Activated T-helper 2 cell treated with anti-CD3 and anti-CD28 coated beads, Interferon-gamma antibody, Interleukin-2, Interleukin-4, amounts not matched to agents 10 μg/mL and 5 μg/mL and 100 μg/mL, durations not matched to agents 14 hours and 24 hours and 36 hours (primary cell): ENCODE measurements at places on chromosomes 12 and 14. TPM values are rescaled to one million over a fixed set of nuclear protein-coding genes. Genes with fewer than 3 reads are reported as not detected.

The TBX3 gene
- total RNA-seq: not detected in 2 replicates

The USP44 gene
- total RNA-seq: 4.3 and 5.7 TPM in 2 replicates

The DTX1 gene
- 0.16 TPM in 1 of 2 replicates, not detected in the other for total RNA-seq

The CACNB3 gene
- 11.5 and 13.1 TPM in 2 replicates for total RNA-seq

The RILPL1 gene
- 5.9 and 6.0 TPM in 2 replicates for total RNA-seq

The ADAM20 gene
- 0.25 and 0.39 TPM in 2 replicates for total RNA-seq

The MYH6 gene
- 0.11 and 0.14 TPM in 2 replicates for total RNA-seq

The RPS6KL1 gene
- 10.8 and 12.0 TPM in 2 replicates for total RNA-seq

DNA sequence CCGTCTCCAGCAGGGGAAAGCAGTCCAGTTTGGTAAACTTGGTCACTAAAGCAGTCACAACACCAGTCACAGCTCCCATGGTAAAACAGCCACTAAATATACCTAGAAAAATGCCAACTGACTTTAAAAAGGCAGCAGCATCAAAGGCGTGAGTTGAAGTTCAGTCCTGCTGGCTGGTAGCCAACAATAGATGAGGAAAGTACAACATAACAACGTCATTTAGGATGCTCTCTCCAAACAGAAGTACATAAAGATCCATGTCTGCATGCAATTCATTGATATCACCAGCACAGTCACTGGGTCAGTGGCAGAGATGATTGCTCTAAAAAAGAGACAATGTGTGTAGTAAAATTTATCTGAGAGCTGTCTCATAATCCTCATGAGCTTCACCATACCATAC, 59.3 kb upstream of the TMPO start:
- DNase-seq: no peak

DNA sequence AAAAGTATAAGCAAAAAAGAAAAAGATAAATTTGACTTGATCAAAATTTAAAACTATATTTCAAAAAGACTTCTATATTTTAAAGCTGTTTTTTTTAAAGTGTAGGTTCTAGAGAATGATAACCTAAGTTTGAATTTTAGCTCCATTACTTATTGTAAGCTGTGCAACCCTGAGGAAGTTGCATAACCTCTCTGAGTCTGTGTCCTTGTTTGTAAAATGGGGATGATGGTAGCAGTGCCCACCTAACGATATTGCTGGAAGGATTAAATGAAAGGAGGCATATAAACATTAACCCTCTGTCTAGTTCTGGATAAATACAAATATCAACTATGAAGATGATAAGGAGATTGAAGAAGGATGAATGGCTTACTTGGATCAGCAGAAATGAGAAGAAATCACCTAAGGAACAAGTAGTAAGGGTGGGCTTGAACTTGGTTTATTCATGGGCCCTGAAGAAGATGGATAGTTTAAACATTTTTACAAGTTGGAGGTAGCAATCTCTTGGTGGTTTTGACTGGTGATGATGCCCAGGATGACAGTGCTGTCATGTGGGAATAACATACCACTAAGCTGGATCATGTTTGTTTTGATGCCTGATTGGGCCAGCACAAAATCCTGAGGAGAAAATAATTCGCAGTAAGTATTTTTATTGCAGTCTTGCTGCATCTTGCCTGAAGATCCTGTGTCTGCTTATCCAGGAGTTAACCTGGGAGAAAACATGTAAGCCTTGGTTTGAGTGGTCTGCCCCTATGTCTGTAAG, 35.0 kb downstream of the TXNRD1 start:
- no peak for DNase-seq

DNA sequence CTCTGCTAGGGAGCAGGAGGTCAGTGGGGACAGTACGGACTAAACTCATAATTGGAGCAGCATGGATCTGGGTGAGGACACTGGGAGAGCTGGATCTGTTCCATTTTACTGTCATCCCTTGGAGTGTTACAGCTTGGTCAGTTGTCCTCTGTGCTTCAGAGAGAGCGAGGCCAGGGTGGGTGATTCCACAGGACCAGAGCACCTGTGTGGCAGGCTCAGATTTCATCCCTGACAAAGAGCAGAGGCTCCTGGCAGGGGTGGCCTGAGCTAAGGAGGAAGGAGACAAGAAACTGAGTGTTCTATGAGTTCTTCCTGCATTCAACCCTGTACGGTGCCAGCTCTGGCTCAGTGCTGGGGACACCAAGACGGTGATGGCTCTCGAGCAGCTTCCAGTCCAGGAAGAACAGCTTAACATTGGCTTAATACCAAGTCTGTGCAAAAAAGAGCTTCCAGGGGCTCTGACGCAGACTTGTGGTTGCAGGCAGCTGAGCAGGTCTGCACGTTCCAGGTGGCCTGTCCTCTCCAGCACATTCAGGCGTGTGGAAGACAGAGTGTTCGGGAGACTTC, 8.4 kb upstream of the PGF start:
- DNase-seq: no peak

GRCh38 chr14:58055497-58056010, 96.5 kb downstream of the ARMH4 start:
- DNase-seq: no peak

- DNase-seq: no peak
These were observed 144.8 kb downstream of the CAPZA3 start for GRCh38 chr12:18882690-18883089.

- DNase-seq: no peak
These were observed 257.2 kb upstream of the SOX5 start for GRCh38 chr12:24206621-24207020.

DNA sequence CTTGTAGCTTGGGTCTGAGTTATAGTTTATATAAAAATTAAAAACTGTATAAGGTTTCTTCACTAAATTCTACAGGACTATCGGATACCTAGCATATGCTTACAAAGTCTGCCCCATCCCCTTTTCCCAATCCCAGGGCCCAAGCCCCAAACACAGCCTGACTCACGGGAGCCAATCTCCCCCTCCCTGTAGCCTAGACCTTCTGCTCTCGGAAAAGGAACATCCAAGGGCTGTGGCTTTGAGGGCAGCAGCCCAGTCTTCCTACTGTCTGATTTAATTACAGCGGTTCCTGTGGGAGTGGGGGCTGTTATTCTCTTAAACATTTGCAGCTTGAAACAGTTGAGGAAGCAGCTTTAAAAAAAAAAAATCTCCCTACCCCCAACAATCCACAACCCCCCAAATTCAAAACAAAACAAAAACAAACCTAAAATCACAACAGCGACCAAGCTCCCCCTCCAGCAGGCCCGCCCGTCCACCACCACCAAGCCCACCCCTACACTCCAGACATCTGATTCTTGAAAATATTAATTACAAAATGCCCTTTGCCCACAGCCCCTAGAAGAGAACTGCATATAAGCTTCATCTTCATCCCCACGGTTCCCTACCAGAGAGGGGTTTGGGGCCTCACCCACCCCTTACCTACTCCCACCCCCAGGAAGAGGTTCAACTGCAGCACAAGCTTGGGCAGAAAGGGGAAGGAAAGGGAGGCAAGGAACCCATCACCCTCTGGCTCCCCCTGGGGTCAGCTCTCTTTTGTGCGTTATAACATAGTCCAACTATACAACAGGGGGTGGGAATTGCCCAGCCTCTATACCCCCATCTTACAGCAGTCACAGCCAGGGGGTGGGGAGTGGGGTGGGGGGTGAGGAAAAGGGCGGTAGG, 1.1 kb upstream of the PRKAG1 start:
- DNase-seq: no peak

DNA sequence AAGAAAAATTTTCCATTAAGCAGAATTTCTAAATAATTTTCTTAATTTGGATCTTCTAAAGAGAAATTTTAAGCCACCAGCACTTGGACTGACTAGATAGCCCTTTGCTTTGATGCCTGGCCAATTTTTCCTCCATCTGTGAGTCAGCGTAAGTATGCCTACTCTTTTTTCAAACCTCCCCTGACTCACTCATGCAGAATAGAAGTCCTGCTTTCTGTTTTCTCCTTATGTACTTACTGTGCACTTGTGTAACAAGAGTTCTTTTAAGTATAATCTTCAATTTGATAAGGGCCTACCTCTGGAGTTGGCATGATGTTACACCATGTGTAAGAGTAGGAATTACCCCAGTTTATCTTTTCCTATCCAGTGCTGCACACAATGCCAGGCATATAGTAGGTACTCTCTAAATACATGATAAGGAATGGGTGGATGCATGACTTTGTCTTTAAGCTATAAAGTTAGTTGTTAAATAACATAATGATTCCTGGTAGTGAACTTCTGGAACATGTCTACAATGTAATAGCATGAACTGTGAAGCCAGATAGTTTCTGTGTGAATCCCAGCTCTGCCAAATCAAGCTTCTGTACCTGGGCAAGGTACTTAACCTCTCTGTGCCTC, 329.6 kb downstream of the TMTC2 start:
- no peak for DNase-seq

DNA sequence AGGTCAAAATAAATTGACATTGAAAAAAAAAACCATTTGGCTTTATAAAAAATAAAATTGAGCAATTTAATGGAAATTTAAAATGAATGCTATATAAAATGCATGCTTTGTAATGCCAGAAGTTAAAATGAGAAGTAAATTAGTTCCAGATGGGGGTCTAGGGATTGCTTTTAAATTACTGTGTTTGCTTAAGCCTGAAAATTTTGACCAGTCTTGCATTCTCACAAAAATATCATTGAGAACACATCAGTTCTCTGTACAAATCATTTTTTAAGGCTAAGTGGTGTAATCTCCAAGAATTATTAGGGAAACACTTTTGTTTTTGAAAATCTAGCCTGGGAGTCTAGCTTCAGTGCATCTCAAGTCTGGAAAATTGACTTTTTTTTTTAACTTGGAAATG, 90.7 kb downstream of the RERG start:
- DNase-seq: no peak

GRCh38 chr12:15719230-15719629, 70.0 kb downstream of the EPS8 start:
- no peak for DNase-seq

DNA sequence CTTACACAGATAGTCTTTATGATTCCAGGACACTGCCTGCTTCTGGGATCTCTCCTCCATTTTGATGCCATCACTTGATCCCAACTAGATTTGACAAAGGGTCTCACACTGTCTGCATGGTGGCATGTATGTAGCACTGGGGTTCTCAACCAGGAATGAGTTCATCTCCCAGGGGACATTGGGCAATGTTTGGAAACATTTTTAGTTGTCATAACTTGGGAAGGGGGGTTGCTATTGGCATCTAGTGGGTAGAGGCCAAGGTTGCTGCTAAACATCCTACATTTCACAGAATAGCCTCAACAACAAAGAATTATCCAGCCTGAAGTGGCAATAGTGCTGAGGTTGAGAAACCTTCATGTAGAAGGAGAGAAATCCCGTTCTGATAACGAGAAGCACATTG, 376.2 kb downstream of the DPF3 start:
- no peak for DNase-seq

DNA sequence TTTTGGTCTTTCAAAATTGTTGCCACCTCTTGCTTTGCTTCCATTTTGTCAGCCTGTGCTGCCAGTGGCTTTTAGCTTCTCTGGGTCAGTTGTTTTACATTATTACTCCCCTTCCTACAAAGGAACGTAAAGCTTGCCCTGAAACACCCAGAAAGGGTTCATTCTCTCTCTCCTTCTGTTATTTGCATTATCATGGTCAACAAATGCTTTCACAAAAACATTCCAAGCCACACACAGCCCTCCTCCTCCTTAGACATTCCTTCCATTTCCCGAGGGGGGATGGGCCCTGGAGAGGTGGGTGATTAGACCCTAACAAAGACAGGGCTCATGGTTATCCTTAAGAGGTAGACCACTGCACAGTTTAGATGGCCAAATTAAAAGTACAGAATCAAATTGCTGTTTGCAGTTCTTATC, 60.4 kb upstream of the SINHCAF start:
- no peak for DNase-seq

DNA sequence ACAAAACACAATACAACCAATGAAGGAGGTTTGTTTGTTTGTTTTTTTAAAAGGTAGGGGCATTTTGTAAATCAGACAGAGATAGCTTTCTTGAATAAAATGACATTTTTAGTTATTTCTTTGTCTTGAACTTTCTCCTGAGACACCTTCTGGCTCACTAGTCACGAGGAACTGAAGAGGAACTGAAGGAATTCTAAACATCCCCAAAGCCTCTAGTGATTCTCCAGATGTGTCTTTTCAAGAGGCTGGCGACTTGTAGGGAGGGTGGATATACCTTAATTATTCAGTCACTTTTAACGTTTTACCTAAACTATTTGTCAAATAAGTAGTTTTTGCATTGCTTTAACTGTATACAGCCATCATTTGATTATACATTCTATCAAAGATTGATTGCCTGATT, 211.2 kb upstream of the LRIG3 start:
- DNase-seq: no peak
